Stimulated activated CD4-positive, alpha-beta T cell treated with anti-CD3 and anti-CD28 coated beads, Interleukin-4, amount 100 ng/mL, for 4 hours (primary cell): ENCODE measurements at places on chromosomes 7 and 10.

- DNase-seq: no peak
These were observed 117.4 kb downstream of the CABCOCO1 start for GRCh38 chr10:61779950-61780659.

DNA sequence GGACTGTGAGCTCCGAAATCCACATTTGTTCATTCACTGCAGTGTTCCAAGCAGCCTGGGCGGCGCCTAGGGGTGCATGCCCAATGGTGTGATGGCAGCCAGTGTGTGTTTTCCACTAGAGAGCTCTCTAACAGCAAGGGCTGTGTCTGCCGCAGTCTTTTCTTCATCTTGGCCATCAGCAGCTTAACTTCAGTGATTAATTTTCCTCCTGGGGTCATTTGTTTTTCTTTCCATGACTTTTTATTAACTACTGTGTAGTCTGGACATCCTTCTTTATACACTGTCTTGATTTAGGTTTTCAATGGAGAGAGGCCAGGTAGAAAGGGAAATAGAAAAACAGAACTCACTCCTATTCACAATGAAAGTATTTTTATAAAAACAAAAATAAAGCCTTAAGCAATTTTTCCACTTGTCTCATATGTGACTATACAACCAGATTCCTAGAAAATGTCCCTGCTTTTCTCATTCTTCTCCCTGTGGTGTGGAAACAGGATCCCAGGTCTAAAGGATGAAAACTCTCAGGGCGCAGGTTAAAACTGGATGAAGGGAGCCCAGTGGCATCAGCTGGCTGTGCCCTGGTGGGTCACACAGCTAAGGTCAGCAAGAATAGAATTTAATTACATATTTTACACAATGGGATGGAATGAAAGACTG lies 176.8 kb downstream of the PKD1L1 start:
- DNase-seq: no peak

- DNase-seq: no peak
These were observed 18.1 kb upstream of the NPTX2 start for GRCh38 chr7:98598846-98599615.

- DNase-seq: no peak
These were observed 655.0 kb upstream of the ADARB2 start for GRCh38 chr10:2392145-2392812.

DNA sequence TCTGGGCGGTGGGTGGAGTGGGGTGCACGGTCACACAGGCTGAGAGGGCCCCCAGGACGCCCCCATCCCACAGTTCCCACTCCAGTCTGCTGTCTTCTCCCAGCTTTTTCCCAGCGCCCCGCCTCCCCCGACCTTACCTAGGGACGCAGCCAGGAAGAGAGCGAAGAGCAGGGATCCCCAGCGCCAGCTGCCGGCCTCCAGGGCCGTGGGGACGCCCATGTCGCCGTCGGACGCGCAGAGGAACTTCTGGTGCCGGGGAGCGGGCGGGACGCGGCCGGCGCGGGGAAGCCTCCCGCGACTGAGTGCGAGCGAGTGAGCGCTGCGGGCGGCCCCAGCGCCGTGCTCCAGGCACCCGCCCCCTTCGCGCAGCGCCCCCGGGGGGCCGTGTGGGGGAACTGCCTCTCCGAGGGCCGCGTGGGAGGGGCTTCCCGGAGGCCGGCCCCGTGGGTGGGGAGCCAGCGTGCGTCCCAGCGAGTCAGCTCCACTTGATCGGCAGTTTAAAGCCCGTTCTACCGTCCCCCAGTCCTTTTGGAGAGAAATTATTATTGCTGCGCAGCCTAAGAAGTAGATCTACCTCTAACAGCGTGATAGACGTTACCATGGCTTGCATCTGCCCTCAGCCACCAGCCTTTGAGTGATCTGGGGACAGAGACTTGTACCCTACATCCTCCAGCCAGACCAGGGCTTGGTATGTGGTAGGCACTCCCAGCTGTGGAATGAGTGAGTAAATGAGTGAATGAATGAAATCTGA lies at the start of gene VSIR:
Gene VSIR, minus strand, starts transcription at position 300 of the 751 bp plus-strand sequence. Its CDS starts 81 bp downstream, at position 219.
- DNase-seq: peak; percentile 95

- no peak for DNase-seq
These were observed 569.3 kb downstream of the TCERG1L start for GRCh38 chr10:130741901-130742855.

- no peak for DNase-seq
These were observed 45.7 kb downstream of the CXCL12 start for GRCh38 chr10:44339218-44339617.

GRCh38 chr10:5433182-5433581 lies 20.8 kb downstream of the NET1 start:
- no peak for DNase-seq

- DNase-seq: no peak
These were observed 462.3 kb upstream of the POT1 start for GRCh38 chr7:125391921-125392320.

DNA sequence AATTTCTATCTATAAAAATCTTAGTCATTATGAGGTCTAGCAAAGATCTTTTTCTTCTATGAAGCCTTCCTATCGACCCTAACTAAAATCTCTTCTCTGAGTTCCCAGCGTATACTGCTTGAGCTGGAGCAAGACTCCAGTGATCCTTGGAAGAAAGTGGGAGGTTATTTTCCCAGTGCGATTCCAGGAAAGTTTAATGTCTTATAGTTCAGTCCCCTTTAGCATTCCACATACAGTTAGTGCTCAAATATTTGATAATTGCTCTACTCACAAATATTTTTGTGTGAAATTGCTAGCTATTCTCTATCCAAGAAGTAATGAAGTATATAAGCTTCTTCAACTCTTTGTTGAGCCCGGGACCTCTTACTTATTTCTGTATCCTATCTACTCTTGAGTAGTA lies 47.7 kb downstream of the ZEB1 start:
- no peak for DNase-seq

DNA sequence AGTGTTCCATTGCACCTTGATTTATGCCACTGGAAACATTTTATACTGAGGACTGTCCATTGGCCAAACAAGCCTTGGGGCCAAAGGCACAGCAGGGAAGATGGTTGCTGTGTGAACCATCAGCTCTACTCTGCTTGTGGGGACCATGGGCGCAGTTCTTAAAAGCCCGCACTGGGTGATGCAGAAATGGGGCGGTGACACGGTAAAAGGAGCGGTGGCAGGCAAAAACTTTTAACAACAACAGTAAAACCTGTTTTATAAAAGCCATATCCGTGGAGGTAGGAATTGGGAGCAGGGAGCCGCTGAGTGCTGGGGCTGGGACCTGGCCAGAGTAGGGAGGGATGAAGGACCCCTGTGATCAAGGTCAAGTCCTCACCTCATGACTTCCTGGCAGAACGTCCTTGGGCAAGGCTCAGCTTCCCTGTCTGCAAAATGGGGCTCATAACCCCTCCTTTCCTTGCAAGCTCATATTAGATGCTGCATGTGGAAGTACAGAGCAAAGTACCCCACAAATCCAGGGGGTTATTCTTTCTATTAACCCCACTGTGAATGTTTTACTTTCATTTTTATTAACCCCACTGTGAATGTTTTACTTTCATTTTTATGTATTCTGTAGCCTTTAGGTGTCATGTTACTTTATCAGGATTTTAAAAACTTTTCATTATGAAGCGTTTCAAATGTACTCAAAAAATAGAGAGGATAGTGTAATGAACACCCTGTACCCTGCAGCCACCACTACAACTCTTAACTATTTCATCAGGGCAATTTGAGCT lies 78.3 kb downstream of the GRK5 start:
- no peak for DNase-seq

- DNase-seq: peak; percentile 12
These were observed 760 bp upstream of the FOXK1 start for GRCh38 chr7:4681218-4681851.

DNA sequence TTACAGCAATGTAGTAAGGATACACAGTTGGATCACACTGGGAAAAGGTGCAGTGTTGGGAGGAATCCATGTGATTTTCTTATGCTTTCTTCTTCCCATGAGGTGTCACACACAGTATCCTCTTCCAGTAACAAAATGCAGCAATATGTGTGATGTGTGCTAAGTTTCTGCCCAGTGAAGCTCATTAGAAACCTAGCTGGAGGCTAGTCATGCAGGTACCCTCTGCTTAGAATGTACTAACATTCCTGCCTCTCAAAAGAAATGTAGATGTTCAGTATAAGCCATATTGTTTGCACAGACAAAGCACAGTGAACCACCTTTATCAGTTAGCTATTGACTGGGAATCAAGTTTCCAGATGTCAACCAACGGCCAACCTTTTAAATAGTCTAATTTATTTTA lies 12.9 kb upstream of the KCND2 start:
- no peak for DNase-seq
